Activated T-helper 1 cell treated with anti-CD3 and anti-CD28 coated beads, Interleukin-2, amount 50 U/mL, for 16 hours (primary cell): ENCODE measurements at places on chromosomes 5 and 9.

DNA sequence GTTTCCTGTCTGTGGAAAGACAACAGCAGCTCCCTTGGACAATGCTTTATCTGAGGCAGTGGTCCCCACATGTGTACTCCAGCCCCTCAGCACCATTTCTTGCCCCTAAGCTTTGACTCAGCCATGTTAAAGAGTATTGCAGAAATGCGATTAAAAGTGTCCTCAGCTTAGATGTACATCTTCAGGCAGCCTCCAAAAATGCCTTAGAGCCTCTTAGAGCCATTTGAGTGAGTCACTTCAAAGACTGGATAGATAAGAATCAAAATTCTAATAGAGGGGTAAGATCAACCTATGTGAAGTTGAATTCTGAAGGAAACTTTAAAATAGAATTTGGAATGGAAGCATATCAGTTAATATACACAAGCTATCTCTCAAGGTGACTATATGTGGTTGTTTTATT is 296.3 kb downstream of the ADAMTS6 start:
- no peak for DNase-seq

- no peak for DNase-seq
These were observed 41.3 kb upstream of the TESK1 start for GRCh38 chr9:35563791-35564197.

DNA sequence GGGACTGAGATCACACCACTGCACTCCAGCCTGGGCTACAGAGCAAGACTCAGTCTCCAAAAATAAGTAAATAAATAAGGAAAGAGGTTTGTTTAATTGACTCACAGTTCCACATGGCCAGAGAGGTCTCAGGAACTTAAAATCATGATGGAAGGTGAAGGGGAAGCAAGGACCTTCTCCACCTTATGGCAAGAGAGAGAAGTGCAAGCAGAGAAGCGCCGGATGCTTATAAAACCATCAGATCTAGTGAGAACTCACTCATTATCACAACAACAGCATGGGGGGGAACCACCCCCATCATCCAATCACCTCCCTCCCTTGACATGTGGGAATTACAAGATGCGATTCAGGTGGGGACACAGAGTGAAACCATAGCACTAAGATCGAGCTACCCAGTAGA is 22.8 kb upstream of the RGMB start:
- no peak for DNase-seq

DNA sequence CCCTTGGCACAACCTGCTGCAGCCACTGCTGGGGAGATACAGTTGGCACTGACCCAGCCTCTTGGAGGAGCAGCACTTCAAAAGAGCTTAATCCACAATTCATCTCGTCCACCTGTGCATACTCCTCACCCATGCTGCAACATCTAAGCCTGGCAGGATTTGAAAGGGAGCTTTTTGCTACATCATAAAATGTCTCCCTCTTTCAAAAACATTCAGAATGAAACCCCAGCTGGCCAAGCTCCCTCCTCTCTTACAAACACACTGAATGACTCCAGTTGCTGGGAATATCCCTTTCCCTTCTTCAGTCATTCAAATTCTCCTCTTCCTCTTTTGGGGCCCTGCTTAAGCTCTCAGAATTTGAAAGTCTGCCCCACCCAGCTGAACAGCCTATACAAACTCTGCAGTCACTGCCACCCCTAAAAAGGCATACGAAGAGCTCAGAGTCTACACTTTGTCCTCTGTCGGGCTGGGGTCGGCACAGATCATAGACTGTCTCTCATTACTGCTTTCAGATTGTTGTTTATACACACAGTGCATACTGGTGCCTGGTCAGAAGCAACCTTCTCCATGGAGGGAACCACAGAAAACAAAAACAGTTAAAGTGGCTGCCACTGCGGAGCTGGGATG is 8.8 kb upstream of the C5orf15 start:
- DNase-seq: no peak

DNA sequence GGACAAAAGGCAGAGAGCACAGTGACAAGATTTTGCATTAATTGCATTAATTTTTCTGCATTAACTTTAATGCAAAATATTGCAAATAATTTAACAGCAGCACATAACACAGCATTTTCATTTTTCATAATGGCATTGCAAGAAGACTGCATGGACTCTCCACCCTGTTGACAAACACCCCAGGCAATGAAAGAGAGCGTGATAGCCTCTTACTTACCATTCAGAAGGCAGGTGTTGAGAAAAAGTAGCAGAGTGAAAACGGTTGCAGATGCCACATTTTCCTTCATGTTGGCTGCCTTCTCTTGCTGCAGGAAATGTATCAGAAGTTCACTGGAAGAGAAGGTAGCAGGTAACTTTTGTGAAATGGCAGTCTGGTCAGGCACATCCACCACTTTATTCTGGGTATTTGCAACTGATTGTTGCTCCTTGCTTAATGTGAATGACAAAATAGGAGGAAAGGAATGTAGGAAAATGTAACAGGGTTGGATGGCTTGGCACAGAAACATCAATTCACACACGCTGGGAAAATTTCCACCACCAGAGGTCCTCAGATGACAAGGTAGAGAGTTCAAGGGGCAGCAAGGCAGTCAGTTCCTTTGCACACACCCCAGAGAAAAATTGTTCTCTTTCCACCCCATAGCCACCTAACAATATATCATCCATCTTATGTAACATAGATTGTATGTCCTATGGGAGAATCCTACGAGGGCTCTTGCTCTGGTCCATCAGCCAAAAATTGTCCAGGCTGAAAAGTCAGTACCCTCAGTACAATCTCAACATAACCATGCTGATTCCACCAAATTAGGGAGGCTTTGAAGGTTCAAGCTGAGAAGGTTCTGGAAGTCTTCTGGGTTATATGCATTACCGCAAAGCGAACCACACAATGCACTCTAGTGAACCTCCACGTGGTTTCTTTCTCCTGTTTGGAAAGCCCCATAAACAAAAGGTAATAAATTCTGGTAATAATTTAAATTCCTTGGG is 41.9 kb upstream of the AGXT2 start:
- DNase-seq: peak; percentile 8

DNA sequence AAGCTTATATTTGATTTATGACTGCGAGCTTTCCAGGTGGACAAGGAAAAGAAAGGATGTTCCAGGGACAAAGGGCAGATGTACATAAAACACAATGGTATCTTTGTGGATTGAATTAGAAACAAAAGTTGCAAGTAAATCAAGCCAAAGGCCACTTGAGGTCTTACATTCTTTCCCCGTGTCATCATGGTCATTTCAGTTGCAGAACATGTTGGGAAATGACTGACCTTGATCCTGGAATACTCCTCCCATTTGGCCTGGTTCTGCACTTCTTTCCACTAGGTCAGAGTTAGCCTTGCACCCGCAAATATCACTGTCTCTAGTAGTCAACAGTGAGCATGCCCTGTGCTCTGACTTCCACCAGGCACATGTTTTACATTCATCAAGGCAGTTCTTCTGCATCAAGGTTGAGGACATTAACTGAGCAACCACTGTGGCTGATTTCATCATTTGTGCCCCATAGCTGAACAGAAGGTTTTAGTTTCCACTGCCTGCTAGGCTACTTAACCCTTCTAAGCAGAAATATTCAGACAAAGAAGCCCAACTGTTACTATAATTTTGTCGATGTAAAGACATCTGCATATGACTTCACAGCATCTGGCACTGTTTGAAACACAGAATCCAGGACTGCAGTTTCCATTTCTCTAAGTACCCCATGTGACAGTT is 1161.7 kb upstream of the DMAC1 start:
- DNase-seq: no peak

GRCh38 chr9:110131499-110131898 is 76.5 kb downstream of the C9orf152 start:
- DNase-seq: no peak

DNA sequence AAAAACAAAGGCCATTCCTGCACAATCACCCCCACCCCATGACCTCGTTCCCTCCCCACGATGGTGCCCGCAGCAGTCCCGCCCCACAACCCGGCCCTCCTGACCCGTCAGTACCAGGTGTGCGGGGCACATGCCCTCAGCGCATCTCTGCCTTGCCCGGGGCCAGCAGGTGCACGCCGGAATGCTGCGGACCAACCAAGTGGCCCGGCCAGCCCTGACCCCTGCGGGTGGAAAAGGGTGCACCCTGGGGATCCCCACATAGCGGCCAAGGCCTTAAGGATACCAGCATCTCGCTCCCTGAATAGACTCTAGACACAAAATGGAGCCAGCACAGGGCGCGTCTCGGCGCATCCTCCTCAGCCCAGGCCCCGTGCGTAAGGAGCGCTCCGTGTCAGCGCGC is 6.0 kb downstream of the SFXN1 start:
- DNase-seq: no peak

- no peak for DNase-seq
These were observed 75.3 kb upstream of the IL12B start for GRCh38 chr5:159405611-159406031.

GRCh38 chr5:120926471-120926870 is 462.4 kb downstream of the PRR16 start:
- no peak for DNase-seq

GRCh38 chr9:127915801-127916719 is 781 bp downstream of the ST6GALNAC4 start:
- no peak for DNase-seq

- no peak for DNase-seq
These were observed 53.2 kb downstream of the IPPK start for GRCh38 chr9:92616655-92617111.

DNA sequence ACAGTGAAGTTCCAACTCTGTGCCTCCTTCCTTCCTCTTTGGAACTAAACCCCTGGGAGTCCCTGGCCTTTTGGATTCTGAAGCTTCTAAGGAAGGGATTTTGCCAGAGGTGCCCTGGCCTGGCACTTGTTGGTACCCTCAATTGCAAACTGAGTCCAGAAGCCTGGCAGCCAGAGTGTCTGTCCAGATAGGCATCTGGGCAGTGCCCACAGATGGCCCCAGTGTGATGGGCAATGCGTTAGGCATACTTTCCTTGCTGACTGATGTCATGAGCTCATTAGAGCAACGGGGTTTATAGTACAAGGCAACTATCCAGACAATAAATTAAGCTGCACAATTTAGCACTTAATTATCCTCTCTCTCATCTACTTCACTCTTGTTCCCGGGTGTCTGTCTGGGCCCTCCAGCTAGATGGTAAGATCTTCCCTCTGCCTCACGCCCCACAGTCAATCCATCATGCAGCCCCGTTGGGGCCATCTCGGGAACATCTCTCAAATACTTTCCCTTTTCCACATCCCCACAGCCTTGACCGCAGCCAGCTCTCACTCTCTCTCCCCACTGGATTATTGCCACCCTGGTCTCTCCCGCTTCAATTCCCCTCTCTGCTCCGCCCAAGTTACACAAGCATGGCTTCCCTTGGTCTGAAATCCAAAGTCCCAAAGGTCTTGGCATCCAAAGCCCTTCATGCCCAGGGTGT is 157.5 kb upstream of the SMIM23 start:
- DNase-seq: no peak

- DNase-seq: no peak
These were observed 3.1 kb downstream of the IER5L start for GRCh38 chr9:129174724-129175514.

DNA sequence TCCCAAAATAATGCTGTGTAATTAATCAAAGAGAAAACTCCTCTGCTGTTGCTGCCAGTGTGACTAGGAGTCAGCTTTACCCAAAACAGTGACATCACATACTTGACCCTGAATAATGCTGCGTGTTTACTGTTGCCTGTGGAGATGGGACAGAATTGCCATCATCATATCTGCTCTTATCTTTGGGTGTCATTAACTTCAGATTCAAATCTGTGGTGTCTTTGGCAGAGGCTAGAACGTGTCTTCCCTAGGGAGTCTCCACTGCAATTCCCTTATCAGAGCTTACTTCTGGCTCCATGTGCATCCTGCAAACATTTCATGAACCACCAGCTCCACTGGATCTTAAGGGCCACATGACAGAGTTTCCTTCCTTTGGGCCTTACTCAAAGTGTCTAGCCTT is 88.9 kb upstream of the MRPS30 start:
- no peak for DNase-seq

DNA sequence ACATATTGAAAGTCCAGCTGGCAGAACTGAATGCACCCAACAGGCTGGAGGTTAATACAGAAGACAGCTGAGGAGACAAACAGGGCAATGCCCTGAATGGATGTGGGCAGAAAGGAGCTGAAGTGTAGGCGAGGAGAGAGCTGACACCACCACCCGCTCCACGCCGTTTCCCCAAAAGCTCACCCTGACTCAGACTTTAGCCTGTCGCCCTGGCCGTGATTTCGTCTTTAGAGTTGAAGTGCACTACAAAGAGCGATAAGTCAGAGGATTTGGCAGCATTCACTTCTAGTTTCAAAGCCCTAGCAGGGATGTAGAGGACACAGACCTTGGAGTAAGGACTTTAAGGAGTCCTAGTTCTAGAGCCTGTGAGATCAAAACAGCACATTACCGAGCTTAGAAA is 2.2 kb upstream of the ERAP1 start:
- DNase-seq: no peak

DNA sequence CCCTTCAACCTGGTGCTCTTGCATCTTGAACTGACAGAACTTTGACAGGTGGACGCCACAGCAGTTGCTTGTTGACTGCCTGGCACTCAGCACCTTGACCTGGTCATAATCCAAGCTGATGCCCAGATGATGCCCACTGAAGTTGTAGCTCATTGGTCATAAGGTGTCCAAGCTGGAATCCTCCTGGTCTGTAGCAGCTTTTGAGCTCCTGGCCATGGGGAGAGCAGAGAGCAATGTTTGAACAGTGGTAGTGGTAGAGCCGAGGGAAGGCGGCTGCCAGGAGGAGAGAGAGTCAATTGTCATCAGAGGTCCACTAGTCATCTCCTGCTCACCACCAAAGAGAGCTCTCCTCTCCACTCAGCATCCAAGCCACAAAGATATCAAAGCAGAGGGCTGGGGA is 23.3 kb downstream of the CSF2 start:
- DNase-seq: no peak

GRCh38 chr5:93578813-93579691 is 2.0 kb downstream of the NR2F1-AS1 start:
- DNase-seq: no peak

DNA sequence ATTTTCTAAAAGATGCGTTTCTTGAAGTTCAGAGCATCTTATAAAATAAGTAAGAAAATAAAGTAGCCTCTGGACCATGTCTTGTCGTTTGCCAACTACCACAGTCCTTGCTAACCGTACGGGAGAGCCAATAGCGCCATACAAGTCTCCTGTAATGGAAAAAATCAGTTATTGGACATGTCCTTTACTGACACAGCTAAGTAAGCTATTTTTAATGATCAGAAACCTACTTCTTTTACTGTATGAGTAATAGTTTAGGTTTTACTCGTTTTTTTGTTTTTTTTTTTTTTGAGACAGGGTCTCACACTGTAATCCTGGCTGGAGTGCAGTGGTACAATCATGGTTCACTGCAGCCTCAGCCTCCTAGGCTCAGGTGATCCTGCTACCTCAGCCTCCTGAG is 37.7 kb upstream of the RAPGEF6 start:
- no peak for DNase-seq

- no peak for DNase-seq
These were observed 179.0 kb upstream of the TARS1 start for GRCh38 chr5:33261747-33262146.

DNA sequence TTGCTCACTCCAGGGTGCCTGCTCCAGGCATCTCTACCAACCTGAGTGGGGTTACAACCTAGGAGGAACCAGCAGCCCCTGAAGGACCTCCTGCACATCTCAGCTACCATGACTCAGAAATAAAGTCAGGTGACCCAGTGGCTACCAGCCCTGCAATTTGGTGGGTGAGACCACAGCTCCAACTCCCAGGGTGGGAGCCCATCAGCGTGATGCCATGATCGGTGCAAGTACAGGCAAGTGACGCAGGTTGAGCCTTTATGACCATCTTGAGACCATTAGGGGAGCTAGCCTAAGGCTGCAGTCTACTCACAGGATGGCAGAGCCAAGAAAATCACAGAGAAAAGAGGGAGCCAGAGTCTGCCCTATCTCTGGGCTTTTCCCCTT is 8.6 kb downstream of the SEPTIN8 start:
- no peak for DNase-seq

GRCh38 chr5:135353952-135354721 is 44.9 kb downstream of the MACROH2A1 start:
- DNase-seq: no peak
